ENCODE measurements at places on chromosomes 3 and 15.

DNA sequence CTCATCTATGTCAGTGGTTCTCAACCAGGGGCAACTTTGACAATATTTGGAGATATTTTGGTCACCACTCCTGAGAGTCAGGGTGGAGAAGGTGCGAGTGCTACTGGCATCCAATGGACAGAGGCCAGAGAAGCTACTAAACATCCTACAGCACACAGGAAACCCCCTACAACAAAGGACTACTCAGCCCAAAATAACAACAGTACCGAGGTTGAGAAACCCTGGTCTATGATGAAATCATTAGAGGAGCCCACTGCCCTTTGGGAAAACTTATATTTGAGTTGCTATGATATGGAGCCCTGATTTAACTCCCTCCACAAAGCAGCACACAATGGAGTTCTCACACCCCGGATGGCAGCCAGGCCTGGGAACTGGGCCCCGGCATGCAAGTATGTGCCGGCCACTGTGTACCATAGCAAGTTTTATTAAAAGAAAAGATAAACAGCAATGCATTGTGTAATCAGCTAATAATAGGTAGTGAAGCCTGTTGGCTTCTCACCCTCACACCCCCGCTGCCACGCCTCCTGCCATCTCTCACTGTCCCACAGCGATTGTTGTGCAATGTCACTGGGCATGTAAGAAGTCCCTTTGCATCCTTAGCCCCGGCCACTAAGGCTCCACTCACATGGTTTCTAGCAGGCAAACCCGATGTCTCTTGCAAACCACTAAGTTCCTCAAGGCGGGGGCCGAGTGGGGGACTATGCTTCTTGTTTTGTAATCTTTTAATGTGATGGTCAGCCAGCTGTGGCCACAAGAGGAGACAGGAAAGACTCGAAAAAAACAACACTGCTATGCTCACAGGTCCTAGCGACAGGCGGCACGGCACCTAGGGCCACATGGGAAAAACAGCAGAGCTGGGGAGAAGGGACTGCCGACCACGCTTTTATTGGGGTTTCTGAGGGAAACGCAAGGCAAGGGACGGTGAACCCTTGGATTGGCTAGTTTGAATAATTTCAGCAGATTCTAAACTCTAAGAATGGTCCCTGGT, 110.0 kb downstream of the AQP9 start:
- no peak for DNase-seq

DNA sequence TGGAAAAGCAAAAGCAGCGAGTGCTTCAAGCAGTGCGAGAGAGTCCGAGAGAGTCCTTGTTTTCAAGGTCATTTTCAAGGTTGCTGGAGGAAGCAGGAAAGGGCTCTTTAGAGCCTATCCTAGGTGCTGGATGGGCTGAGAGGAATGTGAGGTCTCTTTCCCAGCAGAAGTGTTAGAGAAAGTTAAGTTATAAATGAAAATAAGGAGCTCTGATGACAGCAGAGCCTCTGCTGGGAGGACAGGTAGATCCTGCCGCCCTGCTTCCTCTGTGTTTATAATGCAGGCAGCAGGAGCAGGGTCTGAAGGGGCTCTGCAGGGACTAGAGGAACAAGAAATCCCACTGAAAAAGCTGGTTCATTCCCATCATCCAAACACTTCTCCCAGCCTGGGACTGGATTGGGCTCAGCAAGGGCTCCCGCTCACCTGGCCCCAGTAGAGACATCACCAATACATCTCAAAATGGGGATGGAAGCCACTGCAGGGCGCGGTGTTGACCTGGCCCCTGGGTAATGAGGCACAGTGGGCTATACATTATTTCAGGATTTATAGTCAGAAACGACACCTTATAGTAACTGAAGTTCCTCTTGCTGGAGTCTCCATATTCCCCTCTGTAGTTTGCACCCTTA, 41.5 kb upstream of the RAB6B start:
- DNase-seq, result no peak

DNA sequence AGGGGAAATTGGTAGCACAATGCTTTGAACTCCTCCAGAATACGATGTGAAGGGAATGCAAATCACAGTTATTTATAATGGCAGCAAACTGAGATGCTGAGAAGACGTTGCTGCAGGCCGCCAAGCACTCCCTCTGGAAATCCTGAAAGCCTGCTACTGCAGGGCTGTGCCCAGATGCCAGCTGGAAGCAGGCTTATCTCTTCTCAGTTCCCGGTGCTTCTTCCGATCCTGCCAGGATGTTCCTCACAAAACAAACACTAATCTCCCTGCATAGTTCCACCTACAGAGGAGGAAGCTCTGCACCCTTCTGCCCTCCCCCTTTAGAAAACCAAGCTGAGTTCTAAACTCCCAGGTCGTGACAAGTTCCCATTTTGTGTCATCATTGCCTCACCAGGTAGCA, 201.7 kb upstream of the BCL6 start:
- DNase-seq, result no peak

- no peak for DNase-seq
Observed at GRCh38 chr15:42314818-42315217, 41.6 kb upstream of the TMEM87A start.

- no peak for DNase-seq
Observed at GRCh38 chr3:141949972-141950371, 73.5 kb downstream of the ATP1B3 start.

DNA sequence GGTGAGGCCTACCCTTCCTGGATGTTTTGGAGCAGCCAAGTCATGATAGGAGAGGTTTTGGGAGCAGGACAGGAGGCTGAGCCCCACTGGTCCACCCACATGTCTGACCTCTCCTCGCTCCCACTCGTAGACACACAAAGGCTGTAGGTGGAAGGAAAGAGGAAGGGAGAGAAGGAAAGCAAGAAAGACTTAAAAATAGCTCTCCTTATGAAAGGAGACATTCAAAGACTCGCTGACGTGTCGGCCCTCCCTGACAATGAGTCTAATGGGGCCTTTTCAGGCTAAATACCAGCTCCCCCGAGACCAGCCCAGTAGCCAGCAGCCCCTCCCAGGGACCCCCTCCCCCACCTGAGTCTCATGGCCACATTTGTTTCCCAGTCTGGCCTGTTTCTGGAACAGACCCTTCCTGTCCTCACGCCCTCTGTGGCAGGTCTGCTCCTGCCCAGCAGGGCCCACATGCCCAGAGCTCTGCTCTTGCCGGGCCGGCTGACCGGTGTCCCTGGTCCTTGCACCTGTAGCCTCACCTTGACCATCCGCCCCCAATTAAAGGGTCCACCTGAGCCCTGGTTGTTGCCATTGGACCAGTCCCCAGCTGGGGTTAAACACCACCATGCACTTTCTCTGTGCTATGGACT, 49.3 kb downstream of the FGD5 start:
- DNase-seq, result no peak

GRCh38 chr3:38723569-38724391, 74.3 kb upstream of the SCN5A start:
- DNase-seq, result peak; percentile 26

DNA sequence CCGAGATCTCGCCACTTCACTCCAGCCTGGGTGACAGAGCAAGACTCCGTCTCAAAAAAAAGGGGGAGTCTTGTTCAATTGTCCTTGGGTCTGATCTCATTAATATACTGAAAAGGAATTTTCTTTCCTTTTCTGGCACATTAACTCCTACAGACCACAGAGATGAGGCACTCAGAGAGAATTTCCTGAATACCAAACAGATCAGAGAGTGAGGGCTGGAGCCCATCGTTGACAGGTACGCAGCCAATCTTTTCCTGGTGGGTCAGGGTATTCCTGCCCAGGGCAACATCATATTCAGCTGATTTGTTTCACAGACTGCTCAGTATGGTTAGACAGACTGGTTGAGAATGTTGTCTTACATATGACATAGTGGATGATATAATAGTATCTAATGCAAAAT, 82.8 kb upstream of the TNFSF10 start:
- DNase-seq, result no peak

DNA sequence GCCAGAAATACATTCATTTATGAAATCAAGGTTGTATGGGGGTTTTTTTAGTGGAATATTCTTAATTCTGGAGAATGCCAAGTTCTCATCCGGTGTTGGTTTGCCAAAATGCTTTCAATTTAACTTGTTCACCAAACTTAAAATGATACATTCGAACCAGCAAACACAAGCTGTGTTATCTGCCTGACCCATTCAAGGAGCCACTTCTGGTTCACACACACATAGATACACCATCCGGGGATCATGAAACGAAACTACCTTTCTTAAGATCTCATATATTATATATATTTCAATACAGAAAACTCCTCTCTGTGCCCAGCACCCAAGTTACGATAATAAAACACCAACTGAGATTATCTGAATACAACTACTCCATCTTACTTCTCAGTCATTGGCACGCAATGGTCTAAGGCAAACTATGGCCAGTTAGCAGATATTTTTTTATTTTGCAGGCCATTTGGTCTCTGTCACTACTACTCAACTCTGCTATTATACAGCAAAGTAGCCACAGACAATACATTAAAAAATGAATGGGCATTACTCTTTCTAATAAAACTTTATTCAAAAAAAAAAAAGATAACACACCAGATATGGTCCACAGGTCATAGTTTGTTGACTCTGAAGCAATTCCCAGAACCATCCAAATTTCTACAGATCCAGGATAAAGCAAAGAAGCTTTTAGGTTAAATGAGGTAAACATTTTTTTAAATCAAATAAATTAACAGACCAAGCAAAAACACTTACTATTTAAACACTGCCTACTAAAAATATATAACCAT, 89.6 kb downstream of the TBL1XR1 start:
- no peak for DNase-seq

GRCh38 chr15:73832657-73833056, 40.7 kb upstream of the TBC1D21 start:
- DNase-seq, result no peak

- DNase-seq, result no peak
Observed at GRCh38 chr15:57890351-57890750, 175.2 kb downstream of the ALDH1A2 start.

DNA sequence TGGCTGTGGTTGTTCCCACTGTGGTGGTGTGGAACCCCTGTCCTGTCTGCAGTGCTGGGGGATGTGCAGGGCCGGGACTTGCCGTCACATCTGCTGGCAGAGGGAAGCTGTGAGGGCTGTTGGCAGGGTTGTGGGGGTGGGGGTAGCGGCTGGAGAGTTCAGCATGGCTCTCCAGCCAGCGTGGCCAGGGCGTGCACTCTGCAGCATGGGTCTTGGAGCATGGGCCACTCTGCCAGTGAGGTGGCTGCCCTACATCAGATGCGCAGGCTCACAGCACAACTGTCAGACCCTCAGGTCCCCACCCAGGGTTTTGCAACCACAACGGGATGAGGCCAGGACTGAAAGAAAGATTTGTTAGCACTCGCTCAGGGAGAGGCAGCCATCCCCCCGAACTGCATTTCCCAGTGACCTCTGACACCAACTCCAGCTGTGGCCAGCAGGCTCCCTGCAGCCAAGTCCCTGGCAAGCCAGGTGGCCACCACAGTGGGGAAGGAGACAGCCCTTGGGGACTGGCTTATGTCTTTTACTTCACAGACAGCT, 237.7 kb upstream of the LYSMD4 start:
- no peak for DNase-seq

- no peak for DNase-seq
Observed at GRCh38 chr15:64746356-64746755, 29.0 kb downstream of the RBPMS2 start.

DNA sequence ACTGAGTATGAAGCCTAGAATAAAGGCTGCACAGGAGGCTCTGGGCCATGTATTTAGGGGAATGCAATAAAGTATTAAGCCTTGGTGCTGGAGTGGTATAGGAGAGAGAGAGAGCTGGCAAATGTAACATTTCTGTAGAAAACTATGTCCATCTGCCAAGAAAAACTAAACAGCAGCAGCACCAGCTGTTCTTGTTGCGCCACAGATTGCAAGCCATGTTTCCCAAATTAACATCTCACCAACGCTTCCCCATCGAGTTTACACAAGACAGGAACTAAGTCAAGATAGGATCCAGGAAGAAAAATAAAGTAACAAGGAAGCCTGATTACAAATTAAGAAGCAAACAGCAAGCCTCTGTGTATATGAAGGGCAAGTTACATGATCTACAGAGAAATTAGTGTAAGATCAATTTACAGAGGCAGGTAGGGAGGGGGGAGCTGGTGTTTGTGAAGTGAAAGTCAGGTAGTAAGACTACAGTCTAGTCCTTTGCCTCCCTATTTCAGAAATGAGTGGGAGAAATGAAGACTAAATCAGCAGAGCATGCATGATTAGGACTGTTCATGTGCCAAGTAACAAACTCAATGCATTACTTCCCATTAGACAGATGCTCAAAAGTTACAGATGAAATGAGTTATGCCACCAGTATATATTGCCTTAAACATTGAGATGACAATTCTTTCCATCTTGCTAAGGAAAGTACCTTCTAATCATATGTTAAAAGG, 900.5 kb downstream of the EPHA3 start:
- peak; percentile 9 for DNase-seq

DNA sequence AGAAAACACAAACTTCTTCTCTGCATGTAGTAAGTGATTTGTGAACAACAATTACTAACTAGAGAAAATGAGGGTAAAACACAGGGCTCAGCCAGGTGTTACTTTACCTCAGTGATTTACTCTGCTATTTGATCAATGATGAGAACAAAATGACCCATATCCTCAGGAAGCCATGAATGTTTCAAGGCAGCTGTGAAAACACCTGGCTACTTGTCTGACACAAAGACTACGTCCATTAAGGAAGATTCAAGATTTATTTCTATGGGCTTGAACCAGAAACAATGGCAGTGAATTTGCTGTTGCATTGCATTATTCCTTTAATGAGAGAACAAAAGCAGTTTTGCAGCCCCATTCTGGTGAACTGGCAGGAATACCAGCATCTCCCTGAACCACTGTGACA, 374.6 kb upstream of the ARL6 start:
- peak; percentile 37 for DNase-seq

- no peak for DNase-seq
Observed at GRCh38 chr3:193861012-193861411, 268.0 kb downstream of the OPA1 start.

GRCh38 chr3:68731921-68732320, 200.4 kb downstream of the TAFA4 start:
- peak; percentile 41 for DNase-seq

GRCh38 chr3:123153125-123154019, 48.4 kb upstream of the SEC22A start:
- peak; percentile 80 for DNase-seq

GRCh38 chr3:143187111-143187510, 67.5 kb downstream of the CHST2 start:
- DNase-seq, result no peak

DNA sequence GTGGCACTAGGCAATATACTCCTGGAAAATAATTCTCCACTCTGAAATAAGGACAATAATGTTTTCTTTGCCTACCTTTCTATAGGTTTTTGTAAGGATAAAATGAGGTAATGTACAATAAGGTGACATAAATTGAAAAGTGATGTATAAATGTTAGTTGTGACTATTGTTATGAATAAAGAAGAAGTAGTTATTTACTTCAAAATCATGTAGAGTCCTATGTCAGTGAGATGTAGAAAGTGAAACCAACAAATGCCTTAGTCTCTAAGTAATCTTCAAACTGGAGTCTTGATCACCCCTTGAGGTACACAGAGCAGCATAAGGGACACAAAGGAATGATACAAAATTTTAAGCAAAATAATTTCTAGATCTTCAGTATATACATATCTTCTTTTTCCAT, 60.3 kb upstream of the TP63 start:
- no peak for DNase-seq

- DNase-seq, result no peak
Observed at GRCh38 chr15:47374222-47374621, 343.1 kb upstream of the SEMA6D start.

Data from eye (tissue), 1 donor.